Aortic smooth muscle cell (primary cell): ENCODE measurements at places on chromosomes 4 and X. TPM values are rescaled to one million over a fixed set of nuclear protein-coding genes. Genes with fewer than 3 reads are reported as not detected.

Gene PPARGC1A
- total RNA-seq, result 0.25 and 1.5 TPM in 2 replicates

Gene PABPC1L2A
- not detected in 2 replicates for total RNA-seq

Gene UCP1
- not detected in 2 replicates for total RNA-seq

Gene ENPEP
- total RNA-seq, result under 0.01 and 0.50 TPM in 2 replicates

Gene TLL1
- under 0.01 TPM in 1 of 2 replicates, not detected in the other for total RNA-seq

Gene DCX
- total RNA-seq, result under 0.01 TPM in 1 of 2 replicates, not detected in the other

Gene TMPRSS11D
- total RNA-seq, result not detected in 2 replicates

Gene MTNR1A
- total RNA-seq, result not detected in 2 replicates

Gene TRIM75
- total RNA-seq, result not detected in 2 replicates

Gene UNC5C
- 3.3 and 4.8 TPM in 2 replicates for total RNA-seq

Gene FGFR3
- total RNA-seq, result 0.31 and 0.92 TPM in 2 replicates

Gene SLITRK4
- total RNA-seq, result 5.0 and 7.5 TPM in 2 replicates

Gene TREX2
- total RNA-seq, result 3.5 and 4.9 TPM in 2 replicates

Gene CAPN6
- not detected in 2 replicates for total RNA-seq

Gene RNF212
- 0.44 and 0.53 TPM in 2 replicates for total RNA-seq

Gene SYN1
- total RNA-seq, result 0.19 and 0.40 TPM in 2 replicates

Gene WDR45
- total RNA-seq, result 60.1 and 68.4 TPM in 2 replicates

Gene ESX1
- total RNA-seq, result not detected in 2 replicates

Gene TCEAL8
- total RNA-seq, result 115 and 131 TPM in 2 replicates

Gene FGA
- not detected in 2 replicates for total RNA-seq

Gene RRH
- 0.13 TPM in 1 of 2 replicates, not detected in the other for total RNA-seq

Gene CT45A5
- not detected in 2 replicates for total RNA-seq

Gene OCIAD1
- total RNA-seq, result 83.9 and 99.4 TPM in 2 replicates

Gene GABRG1
- total RNA-seq, result not detected in 2 replicates

Gene CPE
- 19.4 and 73.0 TPM in 2 replicates for total RNA-seq

Gene TMEM156
- 0.13 and 0.37 TPM in 2 replicates for total RNA-seq

Gene TRAM1L1
- 0.50 and 0.53 TPM in 2 replicates for total RNA-seq
